A549 treated with CORT108297 at 1 μM for 4 hours (cell line): ENCODE measurements at places on chromosomes 2 and 18. TPM values are rescaled to one million over a fixed set of nuclear protein-coding genes. Genes with fewer than 3 reads are reported as not detected.

The TTC39C gene
- total RNA-seq = 8.0 to 12.8 TPM (median 11.8 TPM) in 5 replicates

The IRS1 gene
- 13.6 to 20.2 TPM (median 17.2 TPM) in 5 replicates for total RNA-seq

The OTOS gene
- total RNA-seq = 0.19 TPM in 1 of 5 replicates, not detected in the others

The SERPINB3 gene
- total RNA-seq = 0.06 to 0.17 TPM (median 0.08 TPM) in 5 replicates

The DOCK10 gene
- 30.5 to 45.9 TPM (median 38.3 TPM) in 5 replicates for total RNA-seq

The B3GNT2 gene
- total RNA-seq = 19.5 to 33.8 TPM (median 27.1 TPM) in 5 replicates

The RMDN2 gene
- total RNA-seq = 4.2 to 5.4 TPM (median 4.3 TPM) in 5 replicates

The SERPINB12 gene
- not detected in 5 replicates for total RNA-seq

The UGGT1 gene
- total RNA-seq = 17.5 to 22.9 TPM (median 19.9 TPM) in 5 replicates

The DNAJC27 gene
- total RNA-seq = 1.2 to 2.1 TPM (median 2.0 TPM) in 5 replicates
